Sigmoid colon (tissue), 7 donors: ENCODE measurements at places on chromosomes 3 and 15. TPM values are rescaled to one million over a fixed set of nuclear protein-coding genes. Genes with fewer than 3 reads are reported as not detected.

DNA sequence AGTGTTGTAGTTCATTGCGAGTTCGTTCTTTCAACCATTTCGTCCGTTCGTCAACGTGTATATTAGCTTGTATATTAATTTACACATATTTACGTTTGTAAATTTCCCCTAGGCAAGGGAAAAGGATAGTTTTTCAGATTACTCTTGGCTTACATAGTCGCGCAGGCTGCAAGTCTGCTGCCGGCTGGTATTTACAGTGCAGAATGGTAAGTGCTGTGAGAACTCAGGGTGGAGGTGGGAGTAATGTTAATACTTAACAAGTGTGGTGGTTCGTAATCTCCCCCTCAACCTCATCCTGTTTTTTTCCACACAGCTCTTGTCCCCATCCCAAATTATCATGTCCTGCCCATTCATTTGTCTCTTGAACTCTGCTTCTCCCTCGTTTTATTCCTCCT, 766 bp downstream of the FAM98B start:
- H3K4me1 ChIP-seq = peaks cover 12% of the 10 kb centered on the region
- H3K27me3 ChIP-seq = no peaks in the 10 kb centered on the region
- no peak for DNase-seq
- peak overlapping the region; percentile 93 for H3K27ac ChIP-seq
- no peaks in the 10 kb centered on the region for H3K36me3 ChIP-seq

DNA sequence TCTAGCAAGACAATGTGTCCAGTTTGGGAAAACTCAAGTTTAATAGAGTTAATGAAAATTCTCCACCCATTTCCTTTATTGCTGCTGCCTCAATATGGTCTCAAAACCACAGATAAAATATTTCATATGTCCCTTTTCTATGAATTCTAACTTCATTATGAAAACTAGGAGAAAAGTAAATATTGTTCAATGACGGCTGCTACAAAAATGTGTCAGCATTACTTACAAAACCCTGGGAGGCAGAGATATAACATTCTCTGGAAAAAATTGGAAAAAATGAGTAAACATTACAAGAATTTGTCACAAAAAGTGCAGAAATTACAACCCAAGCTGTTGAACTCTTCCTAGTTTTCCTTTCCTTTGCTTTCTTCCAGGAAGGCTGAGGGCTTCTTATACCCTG, 22.2 kb upstream of the FBN1 start:
- no peaks in the 10 kb centered on the region for H3K36me3 ChIP-seq
- no peaks in the 10 kb centered on the region for H3K27me3 ChIP-seq
- H3K4me1 ChIP-seq = no peaks in the 10 kb centered on the region
- DNase-seq = no peak

GRCh38 chr3:133535971-133536881, 37.3 kb upstream of the CDV3 start:
- H3K27me3 ChIP-seq = no peaks in the 10 kb centered on the region
- H3K4me3 ChIP-seq = no peak overlapping the region
- no peak for DNase-seq
- no peak overlapping the region for H3K27ac ChIP-seq

PLS1 gene
- 366 TPM for polyA plus RNA-seq

- H3K27me3 ChIP-seq = no peaks in the 10 kb centered on the region
- DNase-seq = no peak
- no peaks in the 10 kb centered on the region for H3K36me3 ChIP-seq
Observed at GRCh38 chr3:120039642-120040610, 54.3 kb downstream of the GSK3B start.

DNA sequence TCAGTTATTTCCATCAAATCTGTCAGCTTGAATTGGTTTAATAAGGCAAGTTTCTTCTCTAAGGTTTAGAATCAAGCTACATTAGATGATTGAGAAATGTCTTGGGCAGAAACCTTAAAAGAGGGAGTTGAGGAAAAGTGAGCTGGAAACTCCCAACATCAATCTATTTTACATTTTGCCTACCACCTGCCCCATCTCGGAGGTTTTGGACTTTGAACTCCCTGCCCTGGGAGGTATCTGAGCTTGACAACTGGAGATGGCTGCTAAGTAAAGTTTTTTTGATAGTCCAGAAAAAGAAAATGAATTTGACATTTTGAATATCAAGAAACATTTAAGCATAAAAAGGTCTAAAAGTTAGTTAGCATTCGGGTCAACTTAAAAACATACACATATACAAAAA, 234.2 kb downstream of the NFKBIZ start:
- DNase-seq = no peak

TM4SF4 gene
- polyA plus RNA-seq = not detected

TMEM207 gene
- polyA plus RNA-seq = not detected

GRCh38 chr15:49830391-49830790, 209.5 kb downstream of the DTWD1 start:
- no peak overlapping the region for H3K4me3 ChIP-seq
- no peaks in the 10 kb centered on the region for H3K36me3 ChIP-seq
- no peaks in the 10 kb centered on the region for H3K4me1 ChIP-seq
- DNase-seq = no peak

DNA sequence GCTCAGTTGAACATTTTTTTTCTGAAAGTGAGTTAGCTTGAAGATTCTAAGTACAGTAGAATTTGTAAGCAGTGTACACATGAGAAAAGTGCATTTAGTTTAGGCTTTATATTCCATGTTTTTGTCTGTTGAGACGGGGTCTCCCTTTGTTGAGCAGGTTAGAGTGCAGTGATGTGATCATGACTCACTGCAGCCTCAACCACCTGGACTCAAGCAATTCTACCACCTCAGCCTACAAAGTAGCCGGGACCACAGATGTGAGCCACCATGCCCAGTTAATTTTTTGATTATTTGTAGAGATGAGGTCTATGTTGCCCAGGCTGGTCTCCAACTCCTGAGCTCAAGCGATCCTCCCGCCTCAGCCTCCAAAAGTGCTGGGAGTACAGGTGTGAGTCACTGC, 5.3 kb upstream of the CSNK1G1 start:
- no peak overlapping the region for H3K4me3 ChIP-seq
- H3K36me3 ChIP-seq = no peaks in the 10 kb centered on the region
- DNase-seq = no peak
- no peaks in the 10 kb centered on the region for H3K27me3 ChIP-seq
- no peaks in the 10 kb centered on the region for H3K4me1 ChIP-seq

KCNMB2 gene
- polyA plus RNA-seq = not detected

DNA sequence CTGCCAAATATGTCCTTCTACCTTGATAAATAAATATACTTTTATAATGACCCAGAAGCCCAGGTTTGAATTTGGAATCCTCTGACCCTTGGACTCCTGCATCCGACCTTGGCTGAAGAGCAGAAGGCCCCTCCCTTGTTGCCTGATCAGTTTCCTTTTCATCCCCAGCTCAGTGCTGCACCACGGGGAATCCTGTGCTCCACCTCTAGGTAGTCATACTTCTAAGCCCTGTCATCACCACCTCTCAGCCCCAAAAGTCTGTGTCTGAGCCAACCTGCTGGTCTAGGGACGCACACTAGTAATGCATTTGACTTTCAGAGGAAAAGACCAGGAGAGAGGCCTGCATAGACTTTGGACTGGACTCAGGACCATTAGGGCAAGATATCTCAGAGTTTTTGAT, 310.6 kb downstream of the NLGN1 start:
- no peaks in the 10 kb centered on the region for H3K36me3 ChIP-seq
- no peaks in the 10 kb centered on the region for H3K4me1 ChIP-seq
- H3K27me3 ChIP-seq = no peaks in the 10 kb centered on the region
- no peak overlapping the region for H3K4me3 ChIP-seq

- peak; percentile 75 for DNase-seq
- H3K4me3 ChIP-seq = no peak overlapping the region
- peaks cover 50% of the 10 kb centered on the region for H3K4me1 ChIP-seq
- peak overlapping the region; percentile 1 for H3K27ac ChIP-seq
- no peaks in the 10 kb centered on the region for H3K27me3 ChIP-seq
Observed at GRCh38 chr3:10196389-10197052, 31.8 kb downstream of the IRAK2 start.

EEF1AKMT4 gene
- 6.5 TPM for polyA plus RNA-seq

DNAH1 gene
- polyA plus RNA-seq = 7.7 TPM

GRCh38 chr3:100538339-100538706, 45.9 kb downstream of the TMEM45A start:
- H3K27ac ChIP-seq = no peak overlapping the region
- DNase-seq = no peak
- H3K27me3 ChIP-seq = no peaks in the 10 kb centered on the region
- H3K36me3 ChIP-seq = no peaks in the 10 kb centered on the region
- H3K4me3 ChIP-seq = no peak overlapping the region
- H3K4me1 ChIP-seq = no peaks in the 10 kb centered on the region

- DNase-seq = no peak
- H3K36me3 ChIP-seq = no peaks in the 10 kb centered on the region
- H3K4me1 ChIP-seq = no peaks in the 10 kb centered on the region
- no peak overlapping the region for H3K4me3 ChIP-seq
- H3K27me3 ChIP-seq = no peaks in the 10 kb centered on the region
Observed at GRCh38 chr3:154095832-154096421, 25.3 kb upstream of the ARHGEF26 start.

C3orf18 gene
- 4.0 TPM for polyA plus RNA-seq

GRCh38 chr15:40100947-40101905, 7.5 kb downstream of the BMF start:
- H3K4me1 ChIP-seq = peaks cover 100% of the 10 kb centered on the region
- no peak overlapping the region for H3K4me3 ChIP-seq
- DNase-seq = peak; percentile 46
- peak overlapping the region; percentile 94 for H3K27ac ChIP-seq

SCN11A gene
- under 0.01 TPM for polyA plus RNA-seq

- no peak overlapping the region for H3K4me3 ChIP-seq
- DNase-seq = no peak
- H3K36me3 ChIP-seq = no peaks in the 10 kb centered on the region
- peak overlapping the region; percentile 26 for H3K27ac ChIP-seq
- H3K27me3 ChIP-seq = no peaks in the 10 kb centered on the region
Observed at GRCh38 chr15:80483725-80484161, 79.6 kb downstream of the ARNT2 start.

- DNase-seq = no peak
- no peaks in the 10 kb centered on the region for H3K27me3 ChIP-seq
- peaks cover 46% of the 10 kb centered on the region for H3K4me1 ChIP-seq
- no peaks in the 10 kb centered on the region for H3K36me3 ChIP-seq
Observed at GRCh38 chr3:123750659-123751420, 133.3 kb downstream of the MYLK start.

- no peaks in the 10 kb centered on the region for H3K4me1 ChIP-seq
- DNase-seq = no peak
- H3K4me3 ChIP-seq = no peak overlapping the region
Observed at GRCh38 chr15:48861813-48862431, 16.0 kb upstream of the EID1 start.

RARRES1 gene
- 39.3 TPM for polyA plus RNA-seq

DNA sequence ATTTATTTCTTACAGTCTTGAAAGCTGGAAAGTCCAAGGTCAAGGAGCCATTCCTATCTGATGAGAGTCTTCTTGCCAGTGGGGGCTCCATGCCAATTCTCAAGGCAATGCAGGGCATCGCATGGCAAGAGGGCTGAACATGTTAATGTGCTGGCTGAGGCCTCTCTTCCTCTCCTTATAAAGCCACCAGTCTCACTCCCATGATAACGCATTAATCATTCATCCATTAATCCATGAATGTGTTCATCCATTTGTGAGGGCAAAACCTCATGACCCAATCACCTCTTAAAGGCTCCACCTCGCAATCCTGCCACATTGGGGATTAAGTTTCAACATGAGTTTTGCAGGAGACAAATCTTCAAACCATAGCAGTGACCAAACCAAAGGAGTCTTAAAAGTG, 118.3 kb downstream of the PROS1 start:
- no peaks in the 10 kb centered on the region for H3K4me1 ChIP-seq
- no peaks in the 10 kb centered on the region for H3K36me3 ChIP-seq
- no peak for DNase-seq
- no peaks in the 10 kb centered on the region for H3K27me3 ChIP-seq
- H3K4me3 ChIP-seq = no peak overlapping the region

PLOD2 gene
- 36.7 TPM for polyA plus RNA-seq
